ENCODE measurements at places on chromosomes 4 and X.

DNA sequence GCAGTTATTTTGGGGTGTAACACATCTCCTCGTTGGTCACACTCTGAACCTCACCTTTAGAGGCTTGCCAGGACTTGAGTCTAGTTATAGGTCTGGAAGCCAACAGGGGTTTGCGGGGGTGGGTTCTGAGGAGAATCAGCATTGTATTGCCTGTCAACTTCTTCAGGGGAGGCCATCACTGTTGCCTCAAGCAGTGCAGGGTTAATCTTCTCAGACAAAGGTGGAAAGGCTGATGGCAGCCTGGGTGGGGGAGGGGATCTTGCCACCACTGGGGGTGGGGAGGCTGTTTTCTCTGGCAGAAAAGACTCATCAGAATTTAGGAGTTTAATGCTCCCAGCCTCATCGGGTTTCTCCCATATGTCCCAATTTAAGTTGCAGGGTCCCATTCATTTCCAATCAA lies 387.8 kb downstream of the PRR32 start:
- no peak for DNase-seq

DNA sequence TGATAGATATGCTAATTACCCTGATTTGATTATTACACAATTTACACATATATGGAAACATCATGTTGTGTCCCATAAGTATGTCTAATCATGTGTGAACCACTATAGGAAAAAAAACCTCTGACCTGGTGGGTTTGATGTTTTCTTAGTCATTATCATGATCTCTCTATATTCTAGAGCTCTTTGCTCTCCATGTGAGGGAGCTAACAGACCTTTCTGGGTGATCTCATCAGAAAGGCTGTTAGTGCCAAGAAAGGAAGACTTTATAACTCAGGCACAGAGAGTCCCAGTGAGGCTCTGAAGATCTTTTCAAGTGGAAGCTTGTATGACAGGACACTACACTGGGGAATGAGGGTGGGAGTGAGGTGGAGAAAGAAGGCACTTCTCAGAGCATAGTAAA lies 527.7 kb upstream of the MAGEB2 start:
- DNase-seq, result no peak

DNA sequence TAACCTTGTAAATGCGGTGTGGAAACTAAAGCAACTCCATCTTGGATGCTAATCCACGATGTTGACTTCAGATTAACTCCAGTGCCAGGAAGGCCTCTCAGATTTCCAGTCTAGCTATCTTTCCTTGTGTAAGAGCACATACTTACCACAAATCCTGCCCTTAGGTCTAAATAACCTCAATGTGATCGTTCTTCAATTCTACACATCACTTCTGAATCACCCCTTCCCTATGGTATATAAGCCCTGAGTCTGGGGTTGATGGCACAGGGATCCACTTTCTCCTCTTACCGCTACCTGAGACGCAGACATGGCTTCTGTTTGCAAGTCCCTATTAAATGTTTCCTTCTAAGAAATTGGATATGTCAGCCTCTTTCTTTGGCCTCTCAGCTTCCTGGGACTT lies 17.5 kb upstream of the ZNF41 start:
- DNase-seq, result no peak

- no peak for DNase-seq
Observed at GRCh38 chr4:141643557-141643956, 7.2 kb downstream of the IL15 start.

DNA sequence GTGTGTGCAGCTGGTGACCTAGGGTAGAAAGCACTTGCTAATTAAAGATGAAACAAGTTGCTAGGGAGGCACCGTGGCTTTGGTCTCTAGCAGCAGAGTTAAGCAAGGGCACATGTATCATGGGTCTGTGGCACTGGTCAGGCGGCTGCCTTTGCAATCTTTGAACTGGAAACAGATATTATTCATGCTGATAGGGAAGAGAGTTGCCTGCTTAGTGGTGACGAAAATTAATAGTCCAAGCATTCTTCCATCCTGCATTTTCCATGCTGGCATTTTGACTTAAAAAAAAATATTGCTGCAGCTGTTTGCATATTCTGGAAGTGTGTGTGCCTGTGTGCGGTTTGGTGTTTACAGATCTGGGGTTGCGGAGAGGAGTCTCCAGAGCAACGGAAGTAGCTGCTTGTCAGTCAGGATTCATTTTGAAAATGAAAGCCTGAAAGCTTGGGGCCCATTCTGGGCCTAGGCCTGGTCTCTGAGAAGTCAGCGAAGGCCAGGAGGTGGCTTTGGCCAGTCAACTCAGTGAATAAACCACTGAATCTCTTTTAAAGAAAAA lies 2.3 kb upstream of the SOWAHD start:
- DNase-seq, result peak; percentile 71

DNA sequence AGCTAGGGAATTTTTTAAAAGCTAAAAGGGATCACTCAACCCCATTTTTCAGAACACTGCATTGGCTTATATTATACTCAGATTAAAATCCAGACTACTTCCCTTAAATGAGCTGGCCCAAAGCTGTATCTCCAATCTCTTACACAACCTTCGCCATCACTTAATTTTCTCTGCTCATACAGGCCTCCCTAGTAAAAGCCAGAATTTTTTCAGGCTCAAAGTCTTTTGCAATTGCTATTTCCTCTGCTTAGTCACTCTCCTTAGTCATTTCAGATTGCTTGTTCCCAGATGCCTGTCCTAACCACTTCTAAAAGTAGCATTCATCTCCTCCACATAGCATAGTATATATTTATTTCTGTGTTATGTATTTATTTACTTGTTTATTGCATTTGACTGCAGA lies 1587.9 kb upstream of the ADGRL3 start:
- no peak for DNase-seq

GRCh38 chr4:114654592-114654991 lies 56.0 kb downstream of the UGT8 start:
- no peak for DNase-seq

- DNase-seq, result no peak
Observed at GRCh38 chrX:115533485-115533884, 27.5 kb upstream of the PLS3 start.

DNA sequence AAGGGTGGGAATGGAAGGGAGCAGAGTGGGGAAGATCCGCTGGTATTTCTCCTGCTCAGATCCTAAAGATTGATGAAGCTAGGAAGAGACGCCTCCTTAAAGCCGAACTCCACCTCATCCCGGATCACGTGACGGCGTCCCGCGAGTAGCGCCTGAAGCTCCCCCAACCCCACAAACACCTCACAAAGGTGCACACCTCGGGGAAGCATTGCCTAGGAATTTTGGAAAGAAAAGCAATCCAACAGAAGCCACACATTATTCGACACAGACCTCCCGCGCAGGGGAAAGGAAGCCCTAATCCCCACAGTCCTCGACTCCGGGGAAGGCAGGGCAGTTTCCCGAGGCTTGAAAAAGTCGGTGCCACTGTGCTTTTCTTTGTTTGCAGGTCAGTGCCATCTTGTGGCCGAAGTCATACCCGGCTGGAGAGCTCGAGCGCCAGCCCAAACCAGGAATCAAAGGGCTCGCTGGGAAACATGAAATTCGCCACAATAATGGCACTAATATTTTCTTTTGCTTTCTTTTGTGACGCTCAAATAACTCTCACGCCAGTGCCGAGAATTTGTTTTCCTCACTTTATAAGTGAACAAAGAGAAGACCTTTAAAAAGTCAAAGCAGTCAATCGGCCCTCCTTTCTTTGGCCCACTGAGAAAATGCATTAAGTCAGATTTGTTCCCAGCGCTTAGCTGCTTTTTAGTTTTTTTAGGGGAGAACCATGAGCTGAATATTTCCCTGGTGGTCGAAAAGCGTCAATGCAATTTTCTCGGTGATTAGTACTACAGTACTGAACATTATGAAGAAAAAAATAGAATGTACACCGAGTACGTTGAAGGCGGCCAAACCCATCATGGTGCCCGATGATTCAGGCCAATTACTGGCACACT lies at the start of gene NPY1R:
Gene NPY1R, minus strand, starts transcription at position 71 of the 881 bp plus-strand sequence. CDS start 6,042 bp downstream, outside the sequence.
- peak; percentile 24 for DNase-seq

- DNase-seq, result no peak
Observed at GRCh38 chr4:87251106-87251505, 30.7 kb upstream of the KLHL8 start.
